CD4-positive, alpha-beta T cell treated with Interleukin-15 for 1 hour (primary cell): ENCODE measurements at places on chromosomes 7 and 10.

DNA sequence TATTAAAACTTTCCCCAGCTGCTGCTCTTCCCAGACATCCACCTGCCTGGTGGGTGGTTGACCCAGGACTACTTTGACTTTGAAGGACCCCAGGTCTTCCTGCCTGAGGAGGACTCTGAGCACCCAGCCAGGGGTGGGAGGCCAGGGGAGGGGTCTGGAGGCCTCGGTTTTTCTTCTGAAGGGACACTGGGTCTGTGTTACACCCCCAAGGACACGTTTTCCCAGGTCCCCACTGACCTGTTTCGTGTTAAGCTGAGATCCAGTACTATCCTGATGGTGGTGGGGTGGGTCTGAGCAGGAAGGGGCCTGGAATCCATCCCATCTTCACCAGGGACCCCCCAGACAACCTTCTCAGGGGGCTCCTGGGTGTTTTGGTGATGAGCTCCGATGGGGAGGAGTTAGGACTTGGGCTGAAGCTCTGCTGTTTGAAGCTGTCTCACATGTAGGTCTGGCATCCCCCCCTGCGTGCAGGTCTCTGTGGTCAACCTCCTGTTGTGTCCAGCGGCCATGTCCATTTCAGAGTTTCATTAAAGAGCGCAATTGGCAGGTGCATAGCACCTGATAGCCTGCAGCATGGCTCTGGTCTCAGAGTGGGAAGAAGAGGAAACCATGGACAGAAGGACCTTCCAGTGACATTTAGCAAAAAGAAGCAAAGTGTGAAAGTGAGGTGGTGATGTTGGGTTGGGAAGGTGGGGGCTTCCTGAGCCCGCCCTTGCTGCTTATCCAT, 3.5 kb downstream of the JAKMIP3 start:
- no peak for DNase-seq

DNA sequence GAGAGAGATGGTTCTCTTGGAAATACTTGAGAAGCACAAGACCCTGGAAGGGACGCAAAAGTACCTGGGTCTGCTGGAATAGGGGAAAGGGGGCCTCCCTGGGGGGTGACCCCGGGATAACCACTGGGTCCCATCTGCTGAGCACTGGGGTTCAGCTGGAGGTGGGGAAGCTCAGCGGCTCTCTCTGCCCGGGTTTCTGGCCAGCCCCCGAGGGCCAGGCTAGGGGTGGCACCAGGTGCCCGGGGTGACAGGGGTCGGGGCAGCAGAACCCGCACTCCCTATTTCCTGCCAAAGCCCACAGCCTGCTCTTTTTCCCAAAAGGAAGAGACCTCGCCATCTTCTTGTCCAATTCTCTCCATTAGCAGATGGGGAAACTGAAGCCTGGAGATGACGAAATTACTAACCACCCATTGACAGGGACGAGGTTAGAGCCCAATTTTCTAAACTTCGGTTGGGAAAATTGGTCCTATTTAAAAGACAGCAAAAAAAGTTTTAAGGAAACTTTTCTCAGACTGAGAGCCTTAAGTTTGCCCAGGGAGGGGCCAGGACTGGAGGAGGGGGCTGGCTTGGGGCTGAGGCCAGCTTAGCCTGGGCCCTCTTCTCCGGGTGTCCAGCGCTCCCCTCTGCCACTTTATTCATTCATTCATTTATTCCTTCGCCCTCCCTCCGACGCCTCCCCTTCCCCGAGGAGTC, 17.8 kb upstream of the GATA3 start:
- no peak for DNase-seq

- DNase-seq = no peak
Observed at GRCh38 chr10:82319074-82319473, 444.1 kb downstream of the NRG3 start.

GRCh38 chr10:31952066-31952465, 23.4 kb upstream of the ARHGAP12 start:
- no peak for DNase-seq

DNA sequence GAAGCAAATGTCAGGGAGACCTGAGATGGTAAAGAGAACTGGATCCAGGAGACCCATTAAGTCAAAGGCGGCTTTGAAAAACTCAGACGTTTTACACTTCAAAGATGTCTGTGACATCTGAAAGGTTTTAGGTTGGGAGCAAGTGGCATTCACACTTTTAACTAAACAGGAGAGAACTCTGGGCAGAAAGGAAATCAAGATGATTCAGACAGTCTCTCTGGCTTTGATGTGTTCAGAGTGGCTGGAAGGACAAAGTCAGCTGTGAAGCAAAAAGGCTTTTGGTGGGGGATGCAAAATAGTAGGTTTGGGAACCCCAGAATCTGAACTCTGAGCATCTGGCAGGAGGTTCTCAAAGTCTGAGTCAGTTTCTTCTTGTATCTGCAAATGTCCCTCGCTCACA, 66.6 kb downstream of the PRKCQ start:
- DNase-seq = no peak

GRCh38 chr10:122854648-122855047, 9.0 kb upstream of the CUZD1 start:
- no peak for DNase-seq

DNA sequence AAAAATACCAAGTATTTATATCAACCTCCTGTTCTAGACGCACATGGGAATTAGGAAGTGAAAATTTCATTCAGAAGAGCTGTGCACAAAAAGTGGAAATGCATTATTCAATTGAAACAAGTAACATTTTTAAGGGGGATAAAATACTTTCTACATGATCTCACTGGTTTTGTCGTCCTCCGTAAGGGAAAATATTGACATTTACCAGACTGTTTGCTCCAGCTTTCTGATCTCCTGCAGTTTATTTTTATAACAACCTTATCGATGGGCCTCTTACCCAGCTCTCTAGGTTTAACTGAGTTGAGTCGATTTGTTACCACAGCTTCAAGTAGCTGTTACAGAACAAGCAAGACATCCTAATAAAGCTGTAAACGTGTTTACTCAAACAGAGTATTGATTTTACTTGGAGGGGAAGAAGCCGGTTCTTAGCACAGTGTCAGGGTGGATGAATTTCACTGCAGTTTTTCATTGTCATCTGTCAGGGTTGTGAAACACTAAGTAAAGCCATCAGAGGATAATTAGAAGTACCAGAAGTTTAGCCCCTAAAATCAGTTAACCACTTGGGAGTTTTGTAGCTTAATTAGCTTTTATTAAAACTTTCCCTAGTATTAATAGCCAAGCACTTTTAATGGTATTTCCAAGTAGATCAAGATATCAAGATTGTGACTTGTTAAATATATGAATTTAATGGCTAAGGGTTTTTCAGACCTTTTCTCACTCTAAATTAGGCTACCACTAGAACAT, 142.6 kb upstream of the KAT6B start:
- DNase-seq = no peak

- DNase-seq = no peak
Observed at GRCh38 chr10:104417637-104418292, 64.1 kb downstream of the CFAP58 start.

DNA sequence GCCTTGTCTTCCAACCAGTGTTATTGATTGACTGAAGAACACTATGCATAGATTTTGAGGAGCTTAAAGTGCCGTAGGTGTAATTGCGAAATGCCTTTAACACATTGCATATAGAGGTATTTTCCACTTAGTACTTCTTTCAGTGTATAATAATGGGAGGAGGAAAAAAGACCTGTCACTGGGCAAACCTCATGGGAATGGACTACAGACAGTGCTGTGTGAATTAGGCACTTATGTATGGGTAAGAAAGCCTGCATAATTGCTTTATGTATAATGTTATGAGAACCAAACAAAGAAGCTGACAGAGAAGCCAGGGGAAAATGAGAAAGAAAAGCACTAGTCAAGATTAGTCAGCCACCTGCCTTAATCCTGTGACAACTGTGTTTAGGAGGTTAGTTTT, 12.4 kb upstream of the SCRN1 start:
- no peak for DNase-seq

DNA sequence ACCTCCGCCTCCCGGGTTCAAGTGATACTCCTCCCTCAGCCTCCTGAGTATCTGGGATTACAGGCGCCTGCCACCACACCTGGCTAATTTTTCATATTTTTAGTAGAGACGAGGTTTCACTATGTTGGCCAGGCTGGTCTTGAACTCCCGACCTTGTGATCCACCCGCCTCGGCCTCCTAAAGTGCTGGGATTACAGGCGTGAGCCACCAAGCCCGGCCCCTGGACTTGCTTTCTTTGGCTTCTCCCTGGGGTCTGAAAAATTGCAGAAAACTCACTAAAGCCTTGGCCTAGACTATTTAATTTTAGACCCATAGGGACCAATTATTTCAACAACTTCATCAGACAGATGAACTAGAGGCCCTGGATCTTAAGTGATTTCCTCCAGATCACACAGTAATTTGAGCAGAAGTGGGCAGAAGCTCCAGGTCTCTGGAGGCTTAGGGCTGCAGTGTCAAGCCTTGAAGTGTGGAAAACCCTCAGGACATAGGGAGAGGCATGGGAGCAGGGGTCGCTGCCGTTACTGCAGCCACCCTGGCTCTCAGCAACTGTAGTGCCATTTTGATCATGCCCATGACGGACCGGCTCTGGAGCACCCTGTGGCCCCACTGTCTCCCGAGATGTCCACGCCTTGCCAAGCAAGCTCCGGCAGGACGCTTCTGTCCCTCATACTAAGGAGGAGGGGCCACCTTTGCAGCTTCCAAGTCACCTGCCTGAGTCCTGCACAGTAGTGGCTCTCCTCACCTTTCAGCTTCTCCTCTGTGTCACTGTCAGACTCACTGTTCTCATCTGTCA, 72.4 kb downstream of the DENND2A start:
- no peak for DNase-seq

DNA sequence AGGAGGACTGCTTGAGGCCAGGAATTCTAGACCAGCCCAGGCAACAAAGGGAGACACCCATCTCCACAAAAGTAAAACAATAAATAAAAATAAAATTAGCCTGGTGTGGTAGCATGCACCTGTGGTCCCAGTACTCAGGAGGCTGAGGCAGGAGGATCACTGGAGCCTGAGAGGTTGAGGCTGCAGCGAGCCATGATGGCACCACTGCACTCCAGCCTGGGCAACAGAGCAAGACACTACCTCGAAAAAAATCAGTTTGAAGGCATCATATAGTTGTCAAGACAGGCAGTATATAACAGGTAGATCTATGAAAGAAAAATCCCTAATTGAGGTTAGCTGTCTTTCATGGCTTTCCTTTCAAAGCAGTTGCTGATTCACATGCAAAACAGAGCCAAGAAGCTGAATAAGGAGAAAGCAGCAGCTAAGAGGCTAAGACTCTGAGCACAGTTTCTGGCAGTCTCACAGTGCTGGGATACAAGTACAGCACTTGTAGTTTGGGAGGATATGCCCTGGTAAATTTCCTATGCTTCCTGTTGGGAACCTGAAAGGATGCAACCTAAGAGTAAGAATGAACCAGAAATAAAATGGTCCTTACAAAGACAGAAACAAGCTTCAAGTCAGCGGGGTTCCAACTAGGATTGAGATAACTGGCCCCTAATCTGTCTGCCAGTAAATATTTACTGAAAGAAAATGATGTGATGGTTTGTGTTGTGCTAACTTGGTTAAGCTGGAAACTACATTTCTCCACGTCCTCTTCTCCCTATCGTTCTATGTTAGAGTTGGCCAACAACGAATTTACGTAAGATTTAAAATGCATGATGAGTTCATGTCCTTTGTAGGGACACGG, 368.5 kb upstream of the HPS1 start:
- DNase-seq = no peak

GRCh38 chr10:49558190-49558589, 19.3 kb upstream of the ERCC6 start:
- DNase-seq = no peak

DNA sequence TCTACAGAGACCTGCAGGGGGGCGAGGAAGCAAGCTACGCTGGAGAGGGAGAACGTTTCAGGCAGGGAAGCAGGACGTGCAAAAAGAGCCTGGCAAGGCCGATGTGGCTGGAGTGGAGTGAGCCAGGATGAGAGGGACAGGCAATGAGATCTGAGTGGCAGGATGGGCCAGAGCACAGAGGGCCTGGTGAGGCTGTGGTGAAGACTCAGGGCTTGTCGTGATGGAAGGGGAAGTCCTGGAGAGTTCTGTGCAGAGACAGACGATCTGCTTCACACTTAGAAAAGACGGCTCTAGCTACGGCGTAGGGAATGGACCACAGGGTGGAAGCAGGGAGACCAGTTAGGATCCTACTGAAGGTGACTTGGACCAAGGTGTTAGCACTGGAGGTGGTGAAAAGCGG, 87.0 kb downstream of the SH3PXD2A start:
- no peak for DNase-seq

GRCh38 chr10:132628966-132629900, 91.6 kb downstream of the INPP5A start:
- no peak for DNase-seq

DNA sequence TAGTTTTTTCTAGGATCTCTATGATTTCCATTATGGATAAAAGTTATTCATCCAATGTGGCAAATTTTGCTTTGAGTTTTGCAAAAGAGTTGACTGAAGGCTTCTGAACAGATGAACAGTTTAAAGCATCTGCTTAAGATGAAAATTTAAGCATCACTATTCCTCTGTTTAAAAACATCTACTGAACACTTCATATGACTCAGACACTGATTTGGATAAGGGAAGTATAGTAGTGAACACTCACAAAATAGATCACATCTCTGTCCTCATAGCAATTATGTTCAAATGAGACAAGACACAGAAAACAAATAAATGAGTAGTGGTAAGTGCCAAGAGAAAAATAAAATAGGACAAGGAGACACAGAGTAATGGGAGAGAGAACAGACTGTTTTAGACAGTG, 157.3 kb downstream of the MBL2 start:
- DNase-seq = no peak

DNA sequence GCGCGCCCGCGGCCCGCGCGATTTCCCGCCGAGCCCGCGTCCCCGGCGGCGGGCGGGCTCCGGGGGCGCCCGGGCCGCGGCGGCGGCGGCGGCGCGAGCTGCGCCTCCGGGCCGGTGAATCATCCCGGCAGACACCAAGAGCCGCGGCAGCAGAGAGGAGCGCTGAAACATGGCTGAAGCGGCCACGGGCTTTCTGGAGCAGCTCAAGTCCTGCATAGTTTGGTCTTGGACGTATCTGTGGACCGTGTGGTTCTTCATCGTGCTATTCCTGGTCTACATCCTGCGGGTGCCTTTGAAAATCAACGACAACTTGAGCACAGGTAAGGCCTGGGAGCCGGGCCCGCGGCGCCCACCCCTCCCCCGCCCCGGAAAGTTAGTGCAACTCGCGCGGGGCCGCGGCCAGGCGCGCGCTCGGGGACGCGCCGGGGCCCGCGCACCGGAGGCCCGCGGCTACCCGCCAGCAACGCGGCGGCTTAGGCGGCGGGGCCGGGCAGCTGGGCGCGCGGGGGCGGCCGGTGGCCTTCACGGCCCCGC, at the start of gene ST7:
Gene ST7, plus strand, starts transcription at position 130 of the 534 bp plus-strand sequence. Its CDS starts 40 bp downstream, at position 170.
- peak; percentile 55 for DNase-seq

DNA sequence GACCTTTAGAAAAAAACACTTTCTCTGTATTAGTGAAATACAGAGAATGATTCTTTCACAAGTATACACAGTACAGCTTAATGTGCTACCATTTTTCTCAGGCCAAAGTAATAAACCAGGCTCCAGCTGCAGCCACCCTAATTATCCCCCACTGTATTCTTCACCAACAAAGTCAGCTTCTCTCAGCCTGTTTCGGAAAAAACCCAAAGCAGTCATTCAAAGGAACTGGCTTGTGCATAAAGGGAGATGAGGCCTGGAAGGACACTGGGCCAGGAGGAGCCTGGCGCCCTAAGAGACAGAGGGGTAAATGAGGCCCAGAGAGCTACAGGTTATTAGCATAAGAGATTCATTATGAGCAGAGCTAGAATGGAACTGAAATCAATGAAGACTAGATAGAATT, 9.2 kb downstream of the USP54 start:
- DNase-seq = no peak

- DNase-seq = no peak
Observed at GRCh38 chr7:32059289-32060011, 10.8 kb downstream of the PDE1C start.

- DNase-seq = no peak
Observed at GRCh38 chr10:53646525-53646924, 873.9 kb upstream of the MBL2 start.

GRCh38 chr7:19404912-19405329, 259.7 kb upstream of the FERD3L start:
- no peak for DNase-seq
